ENCODE measurements at places on chromosomes 2 and 18. TPM values are rescaled to one million over a fixed set of nuclear protein-coding genes. Genes with fewer than 3 reads are reported as not detected.

- no peak for DNase-seq
Measured at GRCh38 chr2:29351916-29352591, 236.8 kb downstream of the CLIP4 start.

Gene EVA1A
- not detected for total RNA-seq

Gene MAL
- total RNA-seq: 108 TPM

GRCh38 chr2:112482309-112483041, 519 bp downstream of the TTL start:
- DNase-seq: peak; percentile 22

- DNase-seq: no peak
Measured at GRCh38 chr2:76193089-76193488, 482.4 kb upstream of the GCFC2 start.

Gene RUFY4
- total RNA-seq: 0.81 TPM

Gene SCG2
- total RNA-seq: not detected

DNA sequence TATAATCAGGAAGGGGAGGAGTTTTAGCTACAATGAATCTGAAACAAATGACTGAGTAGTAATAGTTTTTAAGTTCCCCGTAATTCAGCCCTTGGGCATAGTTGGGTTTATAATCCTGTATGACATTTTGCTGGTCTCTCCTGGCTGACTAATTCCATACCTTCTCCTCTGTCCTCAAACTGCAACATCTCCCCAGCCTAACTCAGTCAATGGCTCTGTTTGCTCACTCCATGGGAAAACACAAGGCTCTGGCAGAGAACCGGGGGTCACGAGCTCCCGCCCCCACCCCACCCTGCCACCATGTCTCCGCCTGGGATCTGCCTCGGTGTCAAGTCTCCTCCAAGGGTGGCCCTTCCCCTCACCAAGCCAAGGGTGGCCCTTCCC, 168.6 kb downstream of the HDAC4 start:
- DNase-seq: no peak

Gene GYPC
- total RNA-seq: 80.8 TPM

- DNase-seq: no peak
Measured at GRCh38 chr18:67475673-67476072, 40.8 kb downstream of the DSEL start.

- no peak for DNase-seq
Measured at GRCh38 chr18:31490387-31490786, 7.6 kb upstream of the DSG2 start.

Gene ANTXR1
- total RNA-seq: 0.58 TPM

Measured in CD4-positive, alpha-beta memory T cell (primary cell).